ENCODE measurements at places on chromosomes 2 and 18.

- DNase-seq: no peak
Measured at GRCh38 chr2:88561646-88562388, 65.4 kb downstream of the EIF2AK3 start.

GRCh38 chr2:121860758-121861227 lies 105.3 kb downstream of the TSN start:
- no peak for DNase-seq

GRCh38 chr18:45416168-45416567 lies 199.1 kb upstream of the SLC14A2 start:
- DNase-seq: no peak

GRCh38 chr2:105114551-105114950 lies 76.7 kb downstream of the MRPS9 start:
- DNase-seq: no peak

GRCh38 chr18:26181343-26181826 lies 44.9 kb upstream of the TAF4B start:
- no peak for DNase-seq

GRCh38 chr2:45172142-45172541 lies 162.9 kb upstream of the SIX2 start:
- no peak for DNase-seq

- no peak for DNase-seq
Measured at GRCh38 chr2:223626716-223627115, 24.6 kb upstream of the SCG2 start.

GRCh38 chr2:227884511-227884947 lies 13.1 kb downstream of the DAW1 start:
- DNase-seq: peak; percentile 84

DNA sequence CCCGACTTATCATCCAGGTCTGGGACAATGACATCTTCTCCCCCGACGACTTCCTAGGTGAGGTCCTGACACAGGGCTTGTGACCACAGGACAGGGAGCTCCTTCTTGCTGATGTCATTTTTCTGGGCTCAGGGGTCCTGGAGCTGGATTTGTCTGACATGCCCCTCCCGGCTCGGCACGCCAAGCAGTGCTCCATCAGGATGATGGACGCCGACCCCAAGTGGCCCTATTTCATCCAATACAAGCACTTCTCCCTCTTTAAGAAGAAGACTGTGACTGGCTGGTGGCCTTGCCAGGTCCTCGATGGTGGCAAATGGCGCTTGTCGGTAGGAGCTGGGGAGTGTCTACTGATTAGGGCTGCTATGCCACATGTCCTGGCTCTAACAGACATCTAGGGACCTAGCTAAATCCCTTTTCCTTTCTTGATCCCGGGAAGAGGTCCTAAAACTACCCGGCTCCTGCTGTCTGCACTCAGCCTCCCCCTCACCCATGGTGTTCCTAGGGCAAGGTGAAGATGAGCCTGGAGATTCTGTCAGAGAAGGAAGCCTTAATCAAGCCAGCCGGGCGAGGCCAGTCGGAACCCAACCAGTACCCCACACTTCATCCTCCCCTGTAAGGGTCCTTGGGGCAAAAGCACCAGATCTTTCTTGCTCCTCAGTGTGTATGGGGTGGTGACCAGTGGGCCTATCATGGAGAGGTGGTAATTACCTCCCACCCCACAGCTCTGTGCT lies 36.7 kb downstream of the LMAN2L start:
- no peak for DNase-seq

- DNase-seq: no peak
Measured at GRCh38 chr2:227248876-227249275, 76.2 kb upstream of the MFF start.
